ENCODE measurements at places on chromosomes 13 and 19. TPM values are rescaled to one million over a fixed set of nuclear protein-coding genes. Genes with fewer than 3 reads are reported as not detected.

ANGPTL8 gene
- not detected for total RNA-seq

KASH5 gene
- not detected for total RNA-seq

ESD gene
- 225 TPM for total RNA-seq

IL17D gene
- 2.2 TPM for total RNA-seq

CEACAM20 gene
- total RNA-seq: not detected

SMIM24 gene
- total RNA-seq: not detected

LRRC63 gene
- 0.16 TPM for total RNA-seq

ATP13A1 gene
- total RNA-seq: 70.8 TPM
